ENCODE measurements at places on chromosomes 7 and 10. TPM values are rescaled to one million over a fixed set of nuclear protein-coding genes. Genes with fewer than 3 reads are reported as not detected.

EPO gene
- not detected for polyA plus RNA-seq

EGR2 gene
- 5.4 TPM for polyA plus RNA-seq

LAMB4 gene
- 0.89 TPM for polyA plus RNA-seq

CDK13 gene
- 51.1 TPM for polyA plus RNA-seq

NEURL1 gene
- 15.9 TPM for polyA plus RNA-seq

ACSM6 gene
- not detected for polyA plus RNA-seq

GRCh38 chr7:24440892-24441291 is 132.4 kb upstream of the PALS2 start:
- DNase-seq = no peak

GRCh38 chr10:34374356-34375045 is 440.6 kb downstream of the PARD3 start:
- no peak for DNase-seq

DNA sequence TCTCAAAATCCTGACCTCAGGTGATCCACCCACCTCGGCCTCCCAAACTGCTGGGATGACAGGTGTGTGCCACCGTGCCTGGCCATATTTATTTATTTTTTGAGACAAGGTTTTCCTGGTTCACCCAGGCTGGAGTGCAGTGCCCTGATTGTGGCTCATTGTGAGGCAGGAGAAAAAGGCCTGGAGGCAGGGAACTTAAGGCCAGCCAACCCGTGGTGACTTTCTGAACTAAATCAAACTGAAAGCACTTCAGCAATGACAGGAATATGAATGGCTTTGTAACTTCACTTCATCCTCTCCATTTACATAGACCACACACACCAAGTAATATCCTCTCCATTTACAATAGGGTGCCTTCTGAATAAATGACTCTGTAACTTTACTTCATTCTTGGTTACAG is 124.4 kb downstream of the CCDC3 start:
- no peak for DNase-seq

- DNase-seq = no peak
Observed at GRCh38 chr10:127953876-127954275, 47.0 kb downstream of the PTPRE start.

- DNase-seq = peak; percentile 2
Observed at GRCh38 chr10:115171392-115171960, 78.3 kb downstream of the ATRNL1 start.

DNA sequence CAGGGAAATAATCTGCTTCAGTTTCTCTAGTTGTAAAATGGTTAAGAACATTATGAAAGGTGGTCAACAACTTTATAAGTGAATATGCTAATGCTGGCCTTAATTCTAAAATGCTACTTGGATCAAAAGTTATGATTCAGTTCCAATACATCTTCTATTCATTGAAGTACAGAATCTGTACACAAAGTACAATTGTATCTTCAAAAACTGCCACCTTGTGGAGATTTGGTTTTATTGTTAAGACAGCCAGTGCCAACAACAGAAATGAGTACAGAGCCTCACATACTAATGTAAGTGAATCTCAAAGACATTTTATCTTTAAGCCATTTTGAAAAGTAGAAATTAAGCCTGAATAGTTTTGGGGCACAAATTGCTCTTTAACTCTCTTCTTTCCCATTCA is 194.0 kb downstream of the CFTR start:
- DNase-seq = peak; percentile 58

DNA sequence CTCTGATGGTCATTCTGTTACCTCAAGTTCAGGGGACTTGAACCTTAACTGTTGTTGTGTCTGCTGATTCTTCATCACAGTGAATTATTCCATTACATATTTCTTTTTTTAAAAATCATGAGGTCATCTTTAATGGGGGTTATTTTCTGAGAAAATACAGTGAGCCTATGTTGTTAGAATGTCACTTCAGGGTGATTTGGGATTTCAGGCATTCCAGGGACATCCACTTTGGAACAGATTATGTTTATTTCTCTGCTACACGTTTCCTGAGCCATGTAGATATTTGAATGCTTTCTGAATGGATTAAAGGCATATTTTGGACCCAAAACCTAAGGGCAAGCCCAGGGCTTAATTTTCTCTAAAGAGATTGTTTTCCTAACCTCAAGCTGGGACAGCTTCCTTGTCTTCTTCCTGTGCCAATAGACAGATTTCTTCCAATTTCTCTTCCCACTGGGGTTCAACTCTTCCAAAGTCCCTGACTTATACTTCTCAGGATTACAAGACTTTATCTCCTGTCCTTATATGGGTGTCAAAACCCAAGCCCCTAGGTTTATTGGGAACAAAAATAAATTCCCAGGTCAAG is 271.7 kb downstream of the ARHGAP12 start:
- no peak for DNase-seq

DNA sequence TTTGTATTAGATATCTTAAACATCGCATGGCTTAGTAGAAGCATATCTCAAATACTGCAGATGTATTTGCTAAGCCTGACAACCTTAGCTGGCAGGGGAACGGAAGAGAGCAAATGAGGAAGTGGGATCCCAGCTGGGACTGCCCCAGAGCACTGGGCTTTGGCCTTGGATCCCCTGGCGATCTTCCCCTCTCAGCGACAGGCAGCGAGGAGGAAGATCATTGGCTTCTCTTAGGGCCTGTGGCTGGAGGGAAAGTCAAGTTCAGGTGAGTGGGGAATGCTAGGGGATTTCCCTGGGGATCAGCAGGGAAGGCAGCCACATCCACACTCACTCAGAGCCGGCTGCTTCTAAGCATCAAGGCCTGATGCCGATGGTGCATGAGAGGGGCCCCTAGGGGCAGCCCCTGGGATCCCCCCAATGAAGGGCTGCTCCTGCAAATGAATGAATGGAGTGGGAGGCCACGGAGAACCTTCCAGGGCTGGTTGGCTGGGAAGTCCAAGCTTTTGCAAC is 42.0 kb downstream of the LYZL2 start:
- DNase-seq = peak; percentile 42

GRCh38 chr7:74429153-74429747 is 24.5 kb upstream of the GTF2IRD1 start:
- DNase-seq = no peak
